Fibroblast of skin of left quadriceps (primary cell): ENCODE measurements at places on chromosomes 2 and 18.

DNA sequence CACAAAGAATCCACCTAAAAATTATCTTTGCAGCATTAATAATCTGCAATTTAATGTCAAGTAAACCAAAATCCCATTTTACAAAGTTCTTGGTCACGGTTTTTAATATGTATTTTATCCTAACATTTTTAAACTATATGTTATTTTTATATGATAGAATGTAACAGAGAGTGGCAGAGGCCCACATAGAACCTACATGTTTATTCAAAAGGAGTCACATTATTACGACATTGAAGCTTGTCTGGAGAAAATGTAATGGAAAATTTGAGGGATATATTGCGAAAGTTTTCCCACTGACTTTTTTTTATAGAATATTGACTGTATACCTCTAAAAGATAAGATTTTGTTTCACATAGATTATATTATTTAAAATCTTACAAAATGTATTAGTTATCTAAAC lies 89.7 kb upstream of the COL3A1 start:
- DNase-seq, result no peak

DNA sequence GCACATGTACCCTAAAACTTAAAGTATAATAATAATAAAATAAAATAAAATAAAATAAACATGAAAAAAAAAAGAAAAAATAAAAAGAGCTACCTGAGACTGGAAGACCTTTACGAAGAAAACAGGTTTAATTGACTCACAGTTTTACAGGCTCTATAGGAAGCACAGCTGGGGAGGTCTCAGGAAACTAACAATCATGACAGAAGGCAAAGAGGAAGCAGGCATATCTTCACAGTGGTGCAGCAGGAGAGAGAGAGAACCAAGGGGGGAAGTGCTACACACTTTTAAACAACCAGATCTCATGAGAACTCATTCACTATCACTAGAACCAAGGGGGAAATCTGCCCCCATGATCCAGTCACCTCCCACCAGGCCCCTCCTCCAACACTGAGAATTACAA lies 379.3 kb upstream of the VWC2L start:
- no peak for DNase-seq

DNA sequence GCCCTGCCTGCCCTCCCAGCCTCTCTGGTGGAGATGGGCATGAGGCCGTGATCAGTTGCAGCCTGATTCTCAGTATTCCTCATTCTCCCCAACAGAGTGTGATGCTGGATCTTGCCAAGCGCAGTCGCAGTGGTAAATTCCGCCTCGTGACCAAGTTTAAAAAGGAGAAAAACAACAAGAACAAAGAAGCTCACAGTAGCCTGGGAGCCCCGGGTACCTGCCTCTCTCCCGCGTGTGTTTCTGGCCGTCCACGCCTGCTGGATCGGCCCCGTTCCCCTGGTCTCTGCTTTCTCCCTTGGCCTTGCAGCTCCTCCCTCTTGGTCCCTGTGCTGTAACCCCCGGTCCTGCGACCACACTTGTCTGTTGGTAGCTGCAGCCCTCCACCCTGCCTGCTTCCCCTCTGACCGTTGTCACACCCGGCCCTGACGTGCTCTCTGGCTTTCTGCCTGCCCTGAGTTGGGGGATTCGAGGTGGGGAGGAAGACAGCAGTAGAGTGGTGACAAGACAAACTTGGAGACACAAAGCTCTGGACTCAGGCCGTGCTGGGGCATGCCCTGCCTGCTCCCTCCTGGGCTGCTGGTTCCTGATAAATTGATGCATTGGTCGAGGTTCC lies 99.5 kb downstream of the USP40 start:
- no peak for DNase-seq

DNA sequence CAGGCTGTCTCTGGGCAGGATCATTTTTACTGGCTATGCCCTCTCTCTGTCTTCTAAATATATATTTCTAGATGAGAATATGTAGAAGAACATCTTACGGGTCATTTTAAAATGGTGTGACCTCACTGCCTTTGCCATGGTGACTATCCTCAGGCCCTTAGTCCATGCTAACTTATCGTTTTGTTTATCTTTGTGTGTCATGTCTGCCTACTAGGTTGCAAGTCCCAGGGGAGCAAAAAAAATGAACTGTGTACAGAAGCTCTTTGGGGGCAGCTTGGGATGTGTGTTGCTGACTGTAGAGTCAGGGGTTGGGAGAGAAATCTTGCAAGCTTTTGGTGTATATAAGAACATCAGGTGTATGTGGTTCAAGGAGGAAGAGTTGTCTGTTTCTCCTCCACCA lies 11.0 kb downstream of the CPSF3 start:
- no peak for DNase-seq
